CD14-positive monocyte (primary cell): ENCODE measurements at places on chromosomes 7 and 10.
A peak's percentile ranks its signal among the peaks of the same experiment; 100 is the strongest.

DNA sequence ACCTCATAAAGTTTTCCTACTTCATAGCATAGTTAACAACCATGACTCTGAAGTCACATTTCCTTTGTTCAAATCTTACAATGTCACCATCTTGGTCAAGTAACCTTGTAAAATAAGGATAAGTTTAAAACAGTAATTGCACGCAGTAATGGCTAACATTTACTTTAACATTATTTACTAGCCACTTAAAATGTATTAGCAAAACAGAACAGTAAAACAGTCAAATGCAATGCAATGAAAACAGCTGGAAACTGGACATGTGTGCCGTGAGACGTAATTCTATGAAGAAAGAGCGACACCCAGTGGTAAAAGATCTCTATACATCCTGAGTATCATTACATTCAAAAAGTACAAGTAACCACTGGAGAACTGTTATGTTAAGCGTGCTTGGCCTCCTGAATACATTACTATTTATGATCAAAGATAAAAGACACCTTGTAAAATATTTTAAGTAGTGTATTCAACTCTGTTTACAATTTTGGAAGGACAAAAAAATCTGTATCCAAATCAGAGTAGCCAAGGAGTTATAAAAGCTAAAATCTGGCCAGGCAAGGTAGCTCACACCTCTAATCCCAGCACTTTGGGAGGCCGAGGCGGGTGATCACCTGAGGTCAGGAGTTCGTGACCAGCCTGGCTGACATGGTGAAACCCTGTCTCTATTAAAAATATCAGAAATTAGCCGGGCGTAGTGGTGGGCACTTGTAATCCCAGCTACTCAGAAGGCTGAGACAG is 27.2 kb downstream of the ATE1 start:
- DNase-seq, result peak; percentile 21

GRCh38 chr7:41745451-41745850 is 42.6 kb upstream of the INHBA start:
- no peak for DNase-seq

- no peak for DNase-seq
Measured at GRCh38 chr7:64618785-64619456, 47.0 kb upstream of the ZNF107 start.

- DNase-seq, result no peak
Measured at GRCh38 chr7:107924841-107925504, 34.0 kb downstream of the DLD start.

GRCh38 chr10:97566336-97566996 is 6.1 kb upstream of the ANKRD2 start:
- DNase-seq, result no peak

- DNase-seq, result peak; percentile 14
Measured at GRCh38 chr7:144786522-144786921, 49.3 kb downstream of the TPK1 start.

DNA sequence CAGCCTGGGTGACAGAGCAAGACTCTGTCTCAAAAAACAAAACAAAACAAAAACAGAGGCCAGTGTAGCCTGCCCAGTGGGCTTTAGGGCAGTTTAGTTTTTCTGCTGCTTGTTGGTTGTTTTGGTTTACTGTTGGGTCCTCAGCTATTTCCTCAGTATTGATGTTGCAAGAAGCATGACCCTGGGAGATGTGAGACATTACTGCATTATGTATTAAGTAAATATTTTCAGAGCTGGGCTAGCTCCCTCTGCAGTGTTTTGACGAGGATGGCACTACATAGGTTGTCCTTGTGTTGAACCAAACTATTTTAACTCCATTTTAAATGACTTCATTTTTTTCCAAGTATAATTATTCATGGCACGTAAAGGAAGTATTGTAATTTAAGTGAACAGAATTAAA is 4.8 kb downstream of the AKAP9 start:
- DNase-seq, result peak; percentile 51

DNA sequence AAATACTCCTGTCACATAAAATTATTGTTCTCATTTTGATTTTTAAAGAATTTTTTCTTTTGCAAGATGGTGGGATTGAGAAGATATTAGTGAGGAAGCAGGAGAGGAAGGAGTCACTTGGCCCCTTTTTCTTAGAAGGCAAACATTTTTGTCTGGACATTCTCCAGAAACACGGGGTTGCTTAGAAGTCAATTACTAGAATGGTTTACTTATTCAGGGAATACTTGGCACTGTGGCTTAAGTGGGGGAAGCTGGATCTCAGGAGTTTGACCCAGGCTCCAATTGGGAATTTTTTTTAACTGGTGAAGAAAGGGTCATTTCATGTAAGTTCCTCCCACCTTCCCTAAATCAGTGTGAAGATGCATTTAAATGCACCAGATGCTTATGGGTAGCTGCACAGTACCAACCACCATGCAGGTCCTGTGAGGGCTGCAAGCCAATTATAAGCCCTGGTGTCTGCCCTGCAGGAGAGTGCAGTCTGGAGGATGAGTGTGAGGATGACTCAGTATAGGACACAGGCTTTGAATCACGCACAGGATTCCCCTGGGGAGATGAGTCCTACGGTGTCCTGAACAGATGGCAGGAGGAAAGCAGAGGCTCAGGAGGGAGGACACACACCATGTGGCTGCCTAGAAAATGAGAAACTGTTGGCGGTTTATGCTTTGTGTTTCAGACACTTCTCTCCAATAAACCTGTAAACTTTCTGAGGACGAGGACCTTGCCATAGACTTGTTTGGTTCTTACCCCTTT is 299.1 kb downstream of the PLXNA4 start:
- no peak for DNase-seq

DNA sequence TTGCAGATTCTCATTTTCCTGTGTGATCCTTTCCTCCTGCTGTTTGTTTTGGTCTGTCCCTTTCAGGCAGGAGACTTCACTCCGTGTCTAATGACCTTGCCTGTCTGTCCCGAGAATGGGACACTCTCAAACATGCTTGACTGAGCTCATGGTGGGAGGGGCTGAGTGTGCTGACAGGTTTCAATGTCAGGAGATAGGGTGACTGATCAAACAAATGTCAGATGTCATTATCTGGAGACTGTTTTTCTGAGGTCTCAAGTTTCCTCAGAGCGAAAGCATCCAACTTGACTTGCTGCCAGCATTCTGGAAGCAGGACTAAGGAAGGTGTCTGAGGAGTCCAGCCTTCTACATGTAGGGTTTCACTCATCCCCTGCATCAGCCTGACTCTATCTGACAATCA is 228.8 kb upstream of the KIAA1217 start:
- DNase-seq, result no peak

- no peak for DNase-seq
Measured at GRCh38 chr10:59601985-59602384, 107.7 kb downstream of the SLC16A9 start.

DNA sequence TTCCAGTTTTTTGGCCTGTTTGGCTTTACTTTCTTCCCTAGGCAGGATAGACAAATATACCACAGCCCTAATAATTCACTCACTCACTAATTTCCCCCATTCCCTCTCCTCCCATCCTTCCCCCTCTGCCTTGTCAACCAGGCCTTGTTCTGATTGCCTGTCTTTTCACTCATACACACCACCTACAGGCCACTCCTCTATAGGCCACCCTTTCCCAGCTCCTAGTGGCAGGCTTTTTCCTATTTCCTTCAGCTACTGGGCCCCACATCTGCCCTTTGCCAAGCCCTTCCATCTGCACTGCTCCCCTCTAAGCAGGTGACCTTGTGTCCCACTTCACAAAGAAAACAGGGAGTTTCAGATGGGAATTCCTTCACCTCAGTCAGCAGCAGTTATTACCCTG is 59.8 kb upstream of the MSRB2 start:
- DNase-seq, result no peak

DNA sequence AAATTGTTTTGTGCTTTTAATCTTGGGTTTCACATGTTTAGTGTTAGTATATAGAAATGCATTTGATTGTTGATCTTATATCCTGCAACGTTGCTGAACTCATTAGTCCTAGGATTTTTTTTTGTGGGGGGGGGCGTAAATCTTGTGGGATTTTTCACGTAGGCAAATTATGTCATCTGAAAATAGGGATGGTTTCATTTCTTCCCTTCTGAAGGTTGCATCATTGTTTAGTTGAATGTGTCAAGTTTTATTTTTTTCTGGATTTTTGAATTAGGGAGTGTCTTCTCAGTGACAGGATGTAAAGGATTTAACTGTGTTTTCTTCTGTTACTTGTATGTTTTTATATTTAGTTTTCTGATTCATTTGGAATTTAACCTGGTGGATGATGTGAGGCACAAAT is 26.7 kb downstream of the MKLN1 start:
- DNase-seq, result no peak
